ENCODE measurements at places on chromosomes 6 and 20. TPM values are rescaled to one million over a fixed set of nuclear protein-coding genes. Genes with fewer than 3 reads are reported as not detected.

Gene IYD
- total RNA-seq = 1.9 TPM

Gene GSTA3
- total RNA-seq = not detected

Gene PNPLA1
- total RNA-seq = 0.38 TPM

Gene MATN4
- total RNA-seq = 0.13 TPM

Gene HLA-DPB1
- total RNA-seq = not detected

Gene RNF182
- total RNA-seq = not detected

Gene MUC21
- not detected for total RNA-seq

DNA sequence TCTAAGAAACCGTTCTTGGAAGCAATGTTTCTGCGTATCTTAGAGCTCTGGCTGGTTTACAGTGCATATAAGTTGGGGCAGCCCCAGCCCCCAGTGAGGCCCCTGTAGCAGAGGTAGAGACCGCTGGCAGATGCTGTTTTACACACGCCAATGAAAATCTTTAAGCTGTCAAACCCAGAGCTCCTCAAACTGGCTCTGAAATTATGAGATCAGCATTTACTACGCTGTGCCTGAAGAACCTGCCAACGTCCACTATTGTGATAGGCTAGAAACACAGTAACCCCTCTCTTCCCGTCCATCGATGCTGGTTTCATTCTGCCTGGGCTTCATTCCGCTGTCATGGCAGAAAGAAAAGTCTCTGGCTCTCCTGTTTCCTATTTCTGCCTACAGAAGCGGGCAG is 160.6 kb downstream of the SMOC2 start:
- DNase-seq = no peak

- DNase-seq = peak; percentile 39
These were observed 28.8 kb upstream of the ME1 start for GRCh38 chr6:83459663-83460062.

Data from HT-29 (cell line).